CD8-positive, alpha-beta memory T cell (primary cell): ENCODE measurements at places on chromosomes 5 and 9. TPM values are rescaled to one million over a fixed set of nuclear protein-coding genes. Genes with fewer than 3 reads are reported as not detected.
A peak's percentile ranks its signal among the peaks of the same experiment; 100 is the strongest.

- peaks cover 74% of the 10 kb centered on the region for H3K4me1 ChIP-seq
- H3K36me3 ChIP-seq: no peaks in the 10 kb centered on the region
- H3K27ac ChIP-seq: no peak overlapping the region
- no peaks in the 10 kb centered on the region for H3K27me3 ChIP-seq
Observed at GRCh38 chr5:175658299-175659145, 651 bp downstream of the HRH2 start.

DNA sequence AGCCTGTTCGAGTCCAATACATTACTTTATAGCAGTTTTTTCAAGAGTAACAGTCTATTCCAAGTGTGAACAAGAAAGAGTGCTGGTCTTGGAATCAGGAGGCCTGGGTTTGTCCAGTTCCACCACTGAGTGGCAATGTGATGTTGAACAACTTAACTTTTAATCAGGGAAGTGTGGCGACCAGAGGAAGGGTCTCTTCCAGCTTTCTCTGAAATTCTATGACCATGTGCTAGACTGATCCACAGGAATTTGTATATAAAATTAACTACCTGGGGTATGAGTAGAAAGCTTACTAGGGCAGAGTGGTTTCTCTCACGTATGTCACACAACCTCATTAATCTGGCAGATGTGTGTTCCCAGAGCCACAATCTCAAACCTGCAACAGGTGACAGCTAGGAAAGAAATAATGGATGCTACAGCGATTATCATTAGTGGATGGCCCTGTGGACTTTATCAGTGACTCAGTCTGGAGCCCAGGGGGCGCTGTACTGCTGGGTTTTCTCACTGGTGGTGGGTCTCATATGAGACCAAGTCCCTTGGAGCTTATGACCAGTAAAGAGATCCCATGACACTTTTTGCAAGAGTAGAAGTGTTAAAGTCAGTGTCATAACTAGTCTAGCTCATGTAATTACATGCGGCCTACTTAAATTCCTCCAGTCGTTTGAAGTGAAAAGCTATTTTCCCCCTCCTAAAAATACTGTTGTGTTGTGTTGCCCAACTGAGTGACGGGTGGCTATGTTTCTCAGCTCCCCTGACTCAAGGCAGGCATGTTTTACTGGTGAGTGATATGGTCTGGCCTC is 116.5 kb downstream of the GDNF start:
- H3K4me1 ChIP-seq: no peaks in the 10 kb centered on the region
- H3K36me3 ChIP-seq: no peaks in the 10 kb centered on the region
- H3K27ac ChIP-seq: no peak overlapping the region
- H3K27me3 ChIP-seq: no peaks in the 10 kb centered on the region

GRCh38 chr9:126806336-126806735 is 1.5 kb downstream of the ZBTB43 start:
- H3K27ac ChIP-seq: peak overlapping the region; percentile 96
- H3K4me3 ChIP-seq: peak overlapping the region; percentile 94
- no peak for DNase-seq

DNA sequence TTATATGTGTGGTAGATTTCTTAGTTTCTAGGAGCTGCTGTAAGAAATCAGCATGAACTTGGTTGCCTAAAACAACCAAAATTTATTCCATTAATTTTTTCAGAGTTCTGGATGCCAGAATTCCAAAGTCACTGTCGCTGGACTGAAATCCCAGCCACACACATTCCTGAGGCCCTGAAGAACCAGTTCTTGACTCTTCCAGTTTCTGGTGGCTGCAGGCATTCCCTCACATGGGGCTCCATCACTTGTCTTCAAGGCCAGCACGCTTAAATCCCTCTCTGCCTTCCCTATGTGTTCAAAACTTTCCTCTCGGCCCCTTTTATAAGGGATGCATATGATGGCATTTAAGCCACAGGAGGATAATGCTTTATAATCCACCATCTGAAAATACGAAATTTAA is 1237.5 kb upstream of the CDH9 start:
- no peak overlapping the region for H3K4me3 ChIP-seq
- no peaks in the 10 kb centered on the region for H3K36me3 ChIP-seq
- no peak for DNase-seq
- no peak overlapping the region for H3K27ac ChIP-seq

GRCh38 chr5:113378959-113379541 is 55.7 kb downstream of the TSSK1B start:
- DNase-seq: peak; percentile 10
- no peak overlapping the region for H3K27ac ChIP-seq
- H3K36me3 ChIP-seq: no peaks in the 10 kb centered on the region
- no peak overlapping the region for H3K4me3 ChIP-seq

DNA sequence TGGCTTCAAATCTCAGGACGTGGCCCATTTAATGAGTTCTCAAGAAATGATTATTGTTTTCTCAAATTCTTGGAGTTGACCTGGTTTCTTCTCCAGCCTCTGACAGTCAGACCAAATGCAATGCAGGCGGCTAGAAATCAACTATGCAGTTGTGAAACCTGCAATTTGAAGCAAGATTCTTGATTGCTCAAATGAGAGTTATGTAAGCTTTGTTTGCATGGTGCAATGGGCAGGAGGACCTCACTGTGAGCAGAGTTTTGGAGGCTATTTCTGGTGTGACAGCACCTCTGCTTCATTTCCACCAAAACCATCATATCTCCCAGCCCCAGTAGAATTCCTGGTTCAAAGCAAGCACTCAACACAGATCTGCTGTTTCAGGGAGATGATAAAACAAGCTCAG is 500.0 kb upstream of the KLF4 start:
- H3K27me3 ChIP-seq: no peaks in the 10 kb centered on the region
- H3K27ac ChIP-seq: no peak overlapping the region
- H3K4me3 ChIP-seq: no peak overlapping the region
- no peaks in the 10 kb centered on the region for H3K4me1 ChIP-seq

DNA sequence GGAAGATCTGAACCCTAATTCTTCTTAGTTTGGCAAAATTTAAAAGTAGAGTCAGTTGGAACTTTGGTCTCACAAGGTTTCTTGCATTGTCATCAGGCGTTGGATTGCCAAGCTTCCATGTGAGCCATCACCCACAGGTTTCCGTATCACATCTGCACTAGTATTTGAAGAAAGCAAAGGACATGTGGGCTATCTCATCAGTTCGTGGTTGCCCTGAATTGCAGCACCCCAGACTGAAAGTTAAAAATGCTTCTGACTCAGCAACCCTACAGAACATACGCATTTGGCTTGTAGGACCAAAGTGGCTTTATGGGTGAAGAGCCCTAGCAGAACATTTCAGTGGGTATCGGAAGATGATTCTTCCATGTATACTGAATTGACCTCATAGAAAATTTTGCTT is 358.0 kb downstream of the ENC1 start:
- DNase-seq: no peak
- H3K27ac ChIP-seq: no peak overlapping the region
- H3K4me3 ChIP-seq: no peak overlapping the region
- H3K36me3 ChIP-seq: no peaks in the 10 kb centered on the region
- no peaks in the 10 kb centered on the region for H3K4me1 ChIP-seq

Gene UGT3A1
- total RNA-seq: not detected

Gene PCDHB16
- not detected for total RNA-seq
